ENCODE measurements at places on chromosomes 1 and 21.
A peak's percentile ranks its signal among the peaks of the same experiment; 100 is the strongest.

GRCh38 chr1:64175639-64176038, 27.8 kb upstream of the UBE2U start:
- no peak for DNase-seq

DNA sequence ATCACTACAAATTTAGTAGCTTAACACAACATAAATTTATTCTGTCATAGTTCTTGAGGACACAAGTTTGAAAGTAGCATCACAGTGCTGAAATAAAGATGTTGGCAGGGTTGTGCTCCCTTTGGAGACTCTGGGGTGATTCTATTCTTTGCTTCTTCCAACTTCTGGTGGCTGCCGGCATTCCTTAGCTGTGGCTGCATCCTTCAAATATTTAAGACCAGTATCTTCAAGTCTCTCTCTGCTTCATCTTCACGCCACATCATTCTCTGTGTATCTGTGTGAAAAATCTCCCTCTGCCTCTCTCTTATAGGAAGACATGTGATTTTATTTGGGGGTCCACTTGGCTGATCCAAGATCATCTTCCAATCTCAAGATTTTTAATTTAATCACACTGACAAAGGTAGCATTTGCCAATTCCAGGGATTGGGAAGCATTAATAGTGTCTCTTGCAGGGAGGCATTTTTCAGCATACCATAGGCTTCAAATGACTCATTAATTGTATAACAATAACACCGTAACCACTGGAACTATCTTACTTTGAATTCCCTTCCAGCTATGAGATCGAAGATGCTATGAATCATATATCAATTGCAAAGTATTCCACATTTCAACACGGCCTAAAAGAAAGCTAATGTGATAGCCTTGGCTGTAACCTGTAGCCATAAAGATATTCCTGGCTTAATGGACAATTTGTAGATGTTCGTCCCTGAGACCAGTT, 74.6 kb downstream of the DPT start:
- no peak for DNase-seq

GRCh38 chr1:30196872-30197638, 526.3 kb downstream of the MATN1 start:
- no peak for DNase-seq

DNA sequence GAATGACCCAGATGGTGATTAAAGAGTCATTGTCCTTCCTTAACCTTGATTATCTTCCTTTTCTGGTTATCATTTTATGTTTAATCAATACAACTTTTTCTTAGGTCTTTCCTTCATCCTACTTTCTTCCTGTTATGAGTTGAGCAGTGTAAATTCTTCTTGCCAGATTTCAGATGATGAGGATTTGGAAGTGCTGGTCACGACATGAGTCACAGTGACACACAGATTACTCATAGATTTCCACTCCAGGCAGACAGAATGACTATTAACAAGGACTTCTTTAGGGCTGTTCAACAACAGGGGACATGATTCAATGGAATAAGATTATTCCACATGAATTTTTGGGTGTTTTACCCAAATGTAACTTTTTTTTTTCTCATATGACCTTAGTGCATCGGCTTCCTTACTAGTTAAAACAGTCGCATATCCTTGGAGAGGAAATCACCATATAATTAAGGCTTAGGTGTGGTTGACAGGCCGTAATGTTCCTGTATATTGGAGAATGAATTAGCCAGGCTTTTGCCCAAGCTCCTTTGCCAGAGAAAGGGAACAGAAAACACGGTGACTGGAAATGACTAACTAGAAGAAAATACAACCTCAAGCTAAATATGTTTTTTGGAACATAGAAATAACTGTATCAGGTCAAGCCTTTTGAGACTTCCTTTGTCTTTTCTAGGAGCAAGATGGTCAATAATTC, 44.2 kb downstream of the PRRX1 start:
- no peak for DNase-seq

DNA sequence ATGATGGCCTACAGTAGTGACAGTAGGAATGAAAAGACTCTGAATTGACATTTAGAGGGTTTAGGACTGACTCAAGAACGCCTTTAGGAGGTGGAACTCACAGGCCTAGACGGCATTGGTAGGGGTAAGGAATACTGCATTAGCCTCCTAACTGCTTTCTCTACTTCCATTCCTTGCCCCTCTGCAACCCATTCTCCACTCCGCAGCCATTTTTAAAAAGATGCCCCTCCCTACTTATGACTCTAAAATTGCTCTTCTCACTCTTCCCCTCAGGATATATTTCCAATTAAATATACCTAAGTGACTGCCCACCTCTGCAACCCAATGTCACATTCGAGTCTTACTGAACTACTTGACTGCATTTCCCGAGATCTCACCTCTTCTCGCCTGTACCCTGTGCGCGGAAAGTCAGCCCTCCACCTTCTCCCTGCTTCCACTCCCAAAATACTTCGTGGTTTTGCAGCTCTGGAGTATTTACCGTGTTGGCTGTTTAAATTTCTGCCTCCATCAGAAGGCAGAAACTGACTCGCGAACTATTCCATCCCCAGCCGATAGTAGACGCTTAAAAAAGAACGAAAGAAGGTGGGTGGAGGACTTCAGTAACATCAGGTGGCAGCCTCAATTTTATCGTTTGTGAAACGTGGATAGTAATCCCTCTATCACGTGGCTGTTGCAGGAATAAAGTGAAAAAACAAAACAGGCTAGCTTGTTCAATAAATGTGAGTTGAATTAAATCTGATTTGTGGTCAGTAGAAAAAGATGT, 1.1 kb upstream of the YBX1 start:
- no peak for DNase-seq

GRCh38 chr1:87928623-87929022, 599.9 kb downstream of the LMO4 start:
- DNase-seq, result no peak

GRCh38 chr1:30995990-30996612, 69.4 kb downstream of the PUM1 start:
- DNase-seq, result no peak

- DNase-seq, result no peak
Measured at GRCh38 chr21:45366931-45367401, 38.0 kb upstream of the COL18A1 start.

DNA sequence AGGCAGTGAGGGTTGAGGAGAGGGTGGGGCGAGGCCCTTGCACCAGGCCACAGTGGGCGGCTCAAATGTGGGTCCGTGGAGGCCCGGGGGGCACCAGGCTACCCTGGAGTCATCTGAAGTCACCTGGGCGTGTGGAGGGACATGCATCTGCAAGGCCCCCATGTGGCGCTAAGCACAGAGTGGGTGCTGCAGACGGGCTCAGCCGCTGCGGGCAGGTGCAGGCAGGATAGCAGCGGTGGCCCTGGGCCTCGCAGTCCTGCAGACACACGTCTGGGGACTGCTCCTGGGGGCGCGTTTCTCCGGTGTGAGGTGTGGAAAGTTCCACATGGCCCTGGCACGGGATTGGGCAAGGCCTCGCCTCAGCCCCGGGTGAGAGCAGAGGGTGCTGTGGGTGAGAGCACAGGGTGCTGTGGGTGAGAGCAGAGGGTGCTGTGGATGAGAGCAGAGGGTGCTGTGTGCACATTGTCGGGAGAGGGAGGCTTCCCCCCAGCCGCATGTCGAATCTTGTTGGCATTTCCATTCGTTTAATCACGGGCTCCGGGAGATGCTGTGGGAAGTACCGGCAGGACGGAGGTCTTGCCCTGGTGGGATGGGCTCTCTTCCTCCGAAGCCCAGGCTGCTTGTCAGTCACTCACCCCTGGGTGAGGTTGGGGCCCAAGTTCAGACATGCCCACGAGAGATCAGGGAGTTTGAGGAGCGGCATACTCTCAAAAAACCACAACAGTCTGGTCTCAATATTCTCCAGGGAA, 46.5 kb downstream of the TP73 start:
- no peak for DNase-seq

DNA sequence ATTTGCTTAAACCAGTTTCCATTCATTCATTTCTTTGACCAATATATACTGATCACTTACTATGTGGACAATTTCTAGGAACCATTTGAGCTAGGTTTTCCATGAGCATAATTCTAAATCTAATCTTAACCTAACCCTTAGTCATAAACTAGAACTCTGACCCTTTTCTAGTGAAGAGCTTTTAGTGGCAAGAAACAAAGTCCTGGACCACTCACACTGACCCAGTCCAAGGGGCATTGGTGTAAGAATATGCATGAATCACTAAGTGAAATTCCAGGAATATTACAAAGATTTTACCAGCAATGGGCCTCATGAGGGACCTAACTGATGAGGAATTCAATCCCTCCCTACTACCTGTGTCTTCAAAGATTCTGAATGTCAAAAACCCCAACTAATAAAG, 40.6 kb upstream of the SLC2A1 start:
- DNase-seq, result no peak

DNA sequence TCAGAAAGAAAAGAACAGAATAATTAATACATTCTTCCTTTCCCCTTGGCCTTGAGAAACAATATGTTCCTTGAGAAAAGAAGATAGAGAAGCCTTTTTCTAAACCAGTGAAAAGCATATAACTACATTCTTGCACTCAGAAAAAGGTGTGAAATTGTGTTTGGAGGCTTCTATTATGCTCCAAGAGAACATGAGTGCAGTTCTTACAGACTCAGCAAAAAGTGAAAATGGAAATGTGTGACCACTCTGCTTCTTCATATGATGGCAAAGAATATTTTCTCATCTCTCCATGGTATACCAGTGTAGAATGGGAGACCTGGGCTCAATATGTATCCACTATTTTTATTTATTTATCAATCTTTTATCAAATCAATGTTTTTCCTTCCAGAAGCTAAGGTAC, 43.2 kb downstream of the ALG14 start:
- DNase-seq, result no peak

DNA sequence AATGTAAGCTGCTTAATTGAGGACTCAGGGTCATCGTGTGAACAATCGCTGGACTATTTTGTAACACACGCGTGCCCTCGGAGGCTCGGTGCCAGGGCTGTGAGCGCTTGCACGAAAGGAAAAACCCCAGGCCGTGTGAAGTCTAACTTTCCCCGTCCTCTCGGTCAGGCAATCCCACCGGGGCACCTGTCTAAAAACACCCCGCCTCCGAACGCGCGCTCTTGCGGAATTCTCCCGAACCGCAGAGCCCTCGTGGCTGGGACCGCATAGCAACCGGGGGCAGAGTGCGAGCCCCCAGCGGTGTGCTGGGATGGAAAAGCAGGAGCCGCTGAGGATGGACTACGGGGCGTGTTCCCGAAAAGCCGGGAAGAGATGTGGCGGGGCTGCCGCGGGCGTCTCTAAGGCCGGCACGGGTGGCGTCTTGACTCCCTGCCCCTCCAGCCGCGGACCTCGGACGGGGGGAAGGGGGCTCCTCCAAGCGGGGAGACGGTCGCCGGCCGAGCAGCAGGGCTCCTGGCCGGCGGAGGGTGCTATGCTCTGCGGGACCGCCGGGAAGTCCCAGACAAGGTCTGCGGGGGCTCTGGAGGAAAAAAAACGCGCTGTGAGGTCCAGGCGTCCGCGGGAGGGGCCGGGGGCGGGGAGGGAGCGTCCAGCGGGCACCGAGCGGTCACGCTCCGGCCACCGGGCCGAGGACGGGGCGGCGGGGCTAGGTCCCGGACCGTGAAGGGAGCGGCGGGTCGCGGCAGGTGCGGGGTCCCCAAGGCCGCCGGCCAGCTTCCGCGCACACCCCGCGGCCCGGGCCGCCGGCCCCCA, 936 bp downstream of the ZBTB21 start:
- DNase-seq, result peak; percentile 45

DNA sequence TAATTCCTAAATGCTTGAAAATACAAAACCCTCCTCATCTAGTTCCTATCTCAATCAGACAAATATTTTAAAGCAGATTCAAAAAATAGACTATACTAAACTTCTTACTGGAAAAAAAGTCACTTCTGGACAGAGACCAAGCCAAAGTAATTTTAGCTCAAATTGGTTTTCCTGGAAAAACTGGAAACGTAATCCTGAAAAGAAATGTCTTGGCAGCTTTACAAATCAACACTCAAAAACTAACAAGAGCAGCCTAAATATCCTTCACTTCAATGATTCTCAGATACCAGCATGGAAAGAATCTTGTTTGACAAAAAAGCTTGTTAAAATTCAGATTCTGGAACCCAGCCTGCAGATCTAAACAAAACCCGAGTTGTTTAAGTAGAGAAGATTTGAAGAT, 9.1 kb upstream of the GPR88 start:
- DNase-seq, result no peak

DNA sequence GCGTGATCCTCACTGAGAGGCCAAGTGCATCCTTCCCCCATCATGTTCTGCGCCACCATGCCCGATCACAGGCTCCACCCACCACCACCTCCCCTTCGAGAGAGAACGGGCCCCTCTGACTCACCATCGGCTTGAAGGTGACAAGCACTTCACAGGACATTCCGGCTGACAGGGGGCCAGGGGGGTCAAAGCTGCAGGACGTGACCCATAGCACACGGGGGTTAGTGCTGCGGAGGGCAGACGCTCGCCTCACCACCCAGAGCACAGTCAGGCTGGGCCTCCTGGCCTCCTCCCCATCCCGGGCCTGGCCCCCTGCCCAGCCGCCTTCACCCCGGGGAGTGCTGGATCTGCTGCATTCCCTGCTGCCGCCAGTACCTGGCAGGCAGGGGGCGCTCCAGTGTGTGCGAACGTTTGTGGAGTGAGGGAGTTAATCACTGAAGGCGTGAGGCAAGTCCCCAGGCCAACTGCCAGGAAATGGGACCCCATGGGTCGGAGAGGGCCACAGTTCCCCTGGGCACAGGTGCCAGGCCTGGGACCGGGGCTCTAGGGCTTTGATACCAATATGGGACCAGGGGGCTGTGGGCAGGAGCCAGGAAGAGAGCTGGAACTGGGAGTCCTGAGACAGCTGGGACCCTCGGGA, 40.9 kb upstream of the TMEM52 start:
- peak; percentile 78 for DNase-seq

DNA sequence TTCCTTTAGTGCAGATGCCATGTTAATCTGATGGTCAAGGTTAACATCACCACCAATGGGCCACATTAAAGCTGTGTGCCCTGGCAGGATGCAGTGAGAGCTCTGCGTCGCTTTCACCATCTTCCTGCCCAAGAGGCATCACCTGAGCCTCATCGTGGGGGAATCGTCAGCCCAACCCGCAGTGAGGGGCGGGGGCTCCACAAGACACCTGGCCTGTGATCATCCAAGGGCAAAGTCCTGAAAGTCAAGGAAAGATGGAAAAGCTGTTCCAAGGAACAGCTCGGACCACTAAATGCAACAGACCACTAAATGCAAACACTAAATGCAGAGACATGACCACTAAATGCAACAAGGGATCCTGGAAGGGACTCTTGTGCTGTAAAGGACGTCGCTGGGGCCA, 49.9 kb downstream of the WDR4 start:
- no peak for DNase-seq

DNA sequence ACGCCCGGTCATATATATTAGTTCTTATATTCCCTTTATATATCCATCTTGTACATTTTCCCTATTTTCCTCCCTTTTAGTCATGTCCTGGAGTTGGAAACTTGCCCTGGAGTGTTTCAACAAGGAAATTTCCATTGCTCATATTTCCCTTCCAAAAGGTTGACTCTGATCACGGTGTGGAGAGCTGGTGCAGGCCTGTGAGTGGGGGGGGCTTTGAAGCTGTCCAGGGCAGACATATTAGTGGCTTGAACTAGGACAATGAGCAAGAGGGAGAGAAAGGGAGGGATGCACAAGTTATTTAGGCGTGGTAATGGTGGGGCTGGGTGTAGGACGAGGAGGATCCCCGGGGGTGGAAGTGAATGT, 30.4 kb upstream of the TMEM61 start:
- DNase-seq, result no peak

GRCh38 chr1:17909634-17910033, 154.5 kb downstream of the ACTL8 start:
- DNase-seq, result no peak

- DNase-seq, result no peak
Measured at GRCh38 chr21:15221799-15222386, 157.1 kb upstream of the NRIP1 start.

- no peak for DNase-seq
Measured at GRCh38 chr1:205998457-205999241, 4.5 kb downstream of the RAB7B start.

- no peak for DNase-seq
Measured at GRCh38 chr1:247317702-247318101, 14.0 kb downstream of the ZNF496 start.

Measured in stimulated activated CD8-positive, alpha-beta memory T cell treated with anti-CD3 and anti-CD28 coated beads, Interleukin-2, amount 100 ng/mL, for 48 hours (primary cell).